Stimulated activated CD4-positive, alpha-beta T cell treated with anti-CD3 and anti-CD28 coated beads, Interleukin-4, amount 100 ng/mL, for 4 hours (primary cell): ENCODE measurements at places on chromosomes 7 and 10.

DNA sequence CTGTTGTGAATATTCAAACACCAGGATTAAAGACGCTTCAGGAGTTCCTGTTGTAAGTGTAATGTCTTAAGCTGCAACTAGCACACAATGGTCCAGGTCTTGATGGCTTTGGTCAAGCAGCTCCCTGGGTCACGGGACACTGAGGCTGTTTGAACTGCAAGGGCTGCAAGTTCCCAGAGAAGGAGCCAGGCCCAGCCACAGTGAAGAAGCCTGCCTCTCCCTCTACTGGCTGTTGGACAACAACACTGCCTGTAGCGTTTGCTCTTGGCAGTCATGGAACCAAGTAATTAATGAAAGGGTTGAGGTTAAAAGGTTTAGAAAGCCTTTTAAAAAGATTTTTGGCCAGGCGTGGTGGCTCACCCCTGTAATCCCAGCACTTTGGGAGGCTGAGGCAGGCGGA lies 31.9 kb upstream of the GUSB start:
- no peak for DNase-seq

DNA sequence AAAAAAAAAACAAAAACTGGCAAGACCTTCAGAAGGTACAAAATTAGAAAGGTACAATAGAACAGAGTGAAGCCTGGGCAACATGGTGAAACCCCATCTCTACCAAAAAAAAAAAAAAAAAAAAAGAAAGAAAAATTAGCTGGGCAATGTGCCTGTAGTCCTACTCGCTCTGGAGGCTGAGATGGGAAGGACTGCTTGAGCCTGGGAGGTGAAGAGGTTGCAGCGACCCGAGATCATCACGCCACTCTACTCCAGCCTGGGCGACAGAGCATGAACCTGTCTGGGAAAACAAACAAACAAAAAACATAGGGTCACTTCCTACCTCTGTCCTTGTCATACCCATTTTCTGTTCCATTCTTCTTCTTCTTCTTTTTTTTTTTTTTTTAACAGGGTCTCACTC lies 45.6 kb upstream of the DLG5 start:
- DNase-seq: no peak

GRCh38 chr7:137987968-137988367 lies 13.9 kb downstream of the CREB3L2 start:
- DNase-seq: no peak

DNA sequence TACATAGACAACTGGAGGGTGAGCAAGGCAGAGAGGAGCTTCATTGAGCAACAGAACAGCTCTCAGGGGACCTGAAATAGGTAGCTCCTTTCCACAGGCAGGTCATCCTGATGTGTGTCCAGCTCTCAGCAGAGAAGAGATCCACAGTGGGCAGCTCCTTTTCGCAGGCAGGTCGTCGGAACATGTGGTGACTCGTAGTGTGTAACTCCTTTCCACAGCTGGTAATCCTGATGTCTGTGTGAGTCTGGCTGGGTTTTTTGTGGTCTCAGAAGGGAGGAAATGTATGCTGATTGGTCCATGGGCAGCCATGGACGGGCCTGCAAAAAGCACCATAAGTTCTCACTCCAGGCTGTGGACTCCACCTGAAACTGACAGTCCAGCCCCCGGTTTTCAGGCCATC lies 24.4 kb upstream of the TES start:
- no peak for DNase-seq

GRCh38 chr10:68296843-68297663 lies 34.8 kb upstream of the HNRNPH3 start:
- DNase-seq: no peak

GRCh38 chr7:70598976-70599375 lies 533.0 kb upstream of the GALNT17 start:
- no peak for DNase-seq
